ENCODE measurements at places on chromosomes 1 and 21.

GRCh38 chr1:43197343-43198127, 25.4 kb downstream of the CFAP57 start:
- DNase-seq = no peak

DNA sequence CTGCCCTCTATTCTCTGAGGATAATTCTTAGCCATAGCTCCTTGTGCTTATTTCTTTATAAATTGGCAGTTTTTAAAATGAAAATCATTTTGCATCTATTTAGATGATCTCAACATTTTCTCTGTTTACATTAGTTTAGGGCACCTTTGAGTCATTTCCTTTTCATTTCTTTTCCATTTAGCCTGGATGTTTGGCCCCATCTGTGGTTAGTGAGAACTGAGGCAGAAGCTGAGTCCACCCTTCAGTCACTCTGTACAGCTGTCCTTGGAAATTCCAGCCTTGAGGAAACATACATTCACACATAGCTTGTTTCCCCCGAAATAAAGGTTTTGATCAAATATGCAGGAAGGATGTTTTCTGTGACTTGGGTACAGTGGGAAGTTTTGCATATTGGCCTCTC, 123.7 kb downstream of the NTNG1 start:
- DNase-seq = no peak

DNA sequence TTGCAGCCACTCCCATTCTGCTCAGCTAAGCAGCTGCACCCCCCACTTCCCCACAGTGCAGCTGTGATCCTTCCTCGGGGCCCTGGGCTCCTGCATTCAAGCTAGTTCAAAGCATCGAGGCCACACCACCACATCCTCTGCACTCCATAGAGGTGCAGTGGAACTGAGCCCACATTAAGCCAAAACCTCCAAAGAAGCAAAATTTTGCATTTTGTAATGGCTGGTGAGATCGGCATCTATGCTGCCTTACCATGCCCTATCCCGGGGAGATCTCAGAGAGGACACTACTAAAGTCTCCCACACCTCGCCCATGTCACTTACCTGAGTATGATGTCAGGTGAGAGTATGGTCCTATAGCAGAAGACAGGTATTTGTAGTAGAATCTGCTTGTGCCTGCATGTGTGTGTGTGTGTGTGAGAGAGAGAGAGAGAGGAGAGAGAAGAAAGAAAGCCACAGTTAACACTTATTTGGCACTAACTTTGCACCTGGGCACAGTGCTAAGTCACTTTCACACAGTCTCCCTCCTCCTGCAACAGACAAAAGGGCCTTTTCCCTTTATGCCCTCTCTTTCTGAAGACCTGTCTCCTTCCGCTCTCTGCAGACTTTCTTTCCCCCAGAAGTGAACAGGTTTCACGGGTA, 89.8 kb downstream of the KIF14 start:
- DNase-seq = no peak

DNA sequence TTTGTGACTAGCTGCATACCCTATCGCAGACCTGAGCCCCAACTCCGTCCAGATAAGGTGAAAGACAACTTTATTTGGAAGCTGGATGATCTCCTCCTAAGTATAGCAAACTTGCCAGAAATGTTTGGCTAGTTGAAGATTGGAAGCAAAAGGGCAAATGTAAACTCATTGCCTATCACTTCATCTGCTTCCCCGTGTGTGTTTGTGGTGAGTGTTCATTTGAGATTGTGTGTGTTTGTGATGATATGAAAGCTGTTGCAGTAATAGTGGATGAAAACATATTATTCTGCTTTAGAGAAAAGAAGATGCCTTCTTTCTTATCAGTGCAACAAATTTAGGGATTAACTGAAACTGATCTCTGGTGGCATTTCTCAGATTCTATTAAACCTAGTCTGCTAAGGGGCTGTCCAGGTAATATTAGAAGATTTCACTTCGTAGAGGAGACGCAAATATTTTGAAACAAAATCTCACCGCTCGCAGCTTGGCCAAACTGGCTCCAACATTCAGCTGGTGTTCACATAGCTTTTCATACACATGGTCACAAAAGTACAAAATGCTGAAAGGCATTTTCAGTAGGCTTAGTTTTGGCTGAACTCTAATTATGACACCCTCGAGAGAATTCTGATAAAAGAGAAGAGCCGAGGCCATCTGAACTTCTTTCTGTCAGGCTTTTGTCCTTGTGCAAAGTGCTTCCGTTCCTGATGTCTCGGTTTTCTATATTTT, 1.1 kb downstream of the TBX19 start:
- no peak for DNase-seq

DNA sequence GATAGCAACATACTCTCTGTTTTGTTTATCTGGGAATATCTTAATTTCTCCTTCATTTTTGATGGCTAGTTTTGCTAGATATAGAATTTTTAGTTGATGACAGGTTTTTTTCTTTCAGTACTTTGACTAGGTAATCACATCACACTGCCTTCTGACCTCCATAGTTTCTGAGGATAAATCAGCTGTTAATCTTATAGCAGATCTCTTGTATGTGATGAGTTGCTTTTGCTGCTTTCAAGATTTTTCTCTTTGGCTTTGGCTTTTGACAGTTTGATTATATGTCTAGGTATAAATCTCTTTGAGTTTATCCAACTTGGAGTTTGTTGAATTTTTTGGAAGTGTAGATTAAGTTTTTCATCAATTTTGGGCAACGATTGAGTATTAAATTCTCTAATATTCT, 142.6 kb downstream of the ZNF644 start:
- DNase-seq = no peak

DNA sequence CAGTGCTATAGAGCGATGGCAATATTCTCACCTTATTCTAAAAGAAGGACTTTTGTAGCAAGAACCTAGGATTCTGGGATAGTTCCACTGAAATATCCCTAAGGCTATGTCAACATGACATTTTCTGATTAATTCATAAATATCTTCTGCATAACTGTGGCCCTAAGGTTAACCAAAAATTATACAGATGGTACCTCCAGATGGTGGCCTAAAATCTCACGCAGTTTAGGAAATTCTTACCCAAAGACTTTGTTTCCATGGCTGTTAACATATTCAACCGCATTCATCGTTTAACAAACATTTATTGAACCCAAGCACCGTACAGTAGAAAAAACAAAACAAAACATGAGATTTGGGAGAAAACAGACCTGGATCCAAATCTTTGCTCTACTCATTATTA, 19.1 kb downstream of the NID1 start:
- DNase-seq = no peak

- no peak for DNase-seq
These were observed 198.9 kb upstream of the RNPC3 start for GRCh38 chr1:103326595-103326994.

- DNase-seq = no peak
These were observed 276.1 kb downstream of the PTBP2 start for GRCh38 chr1:96997717-96998116.

- no peak for DNase-seq
These were observed 14.9 kb downstream of the SH2D1B start for GRCh38 chr1:162397039-162397448.

Measured in glutamatergic neuron (in vitro differentiated cells).